LHCN-M2 (cell line): ENCODE measurements at places on chromosomes 12 and 14. TPM values are rescaled to one million over a fixed set of nuclear protein-coding genes. Genes with fewer than 3 reads are reported as not detected.
A peak's percentile ranks its signal among the peaks of the same experiment; 100 is the strongest.

SLC5A8 gene
- total RNA-seq: not detected in 2 replicates

EXD2 gene
- 12.7 and 14.5 TPM in 2 replicates for total RNA-seq

GRCh38 chr12:43786899-43787693 lies 19.0 kb downstream of the TWF1 start:
- peak; percentile 68 for DNase-seq

DNA sequence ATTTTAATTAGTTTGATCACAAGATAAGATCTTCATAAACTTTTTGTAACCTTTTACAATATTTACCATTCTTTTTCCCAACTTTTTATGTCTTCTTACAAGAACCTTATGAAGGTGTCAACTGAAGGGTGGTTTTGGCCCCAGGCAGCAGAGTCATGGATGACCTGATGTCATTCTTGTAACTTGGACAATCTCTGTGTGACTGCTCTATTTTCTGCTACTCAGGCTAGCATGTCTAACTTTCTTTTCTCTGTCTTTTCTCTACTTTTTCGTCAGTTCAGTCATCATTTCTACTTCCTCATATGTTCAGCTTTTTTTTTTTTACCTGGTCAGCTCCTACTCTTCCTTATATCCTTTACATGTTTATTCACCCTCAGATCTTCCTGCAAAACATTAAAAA lies 150.7 kb upstream of the PTPRQ start:
- no peak for DNase-seq

- DNase-seq: no peak
Observed at GRCh38 chr12:83434600-83434999, 747.9 kb downstream of the TMTC2 start.

GLS2 gene
- not detected in 2 replicates for total RNA-seq

- peak; percentile 54 for DNase-seq
Observed at GRCh38 chr12:25557830-25558436, 4.8 kb upstream of the LMNTD1 start.

- no peak for DNase-seq
Observed at GRCh38 chr12:92124689-92125029, 21.0 kb downstream of the BTG1 start.

DNA sequence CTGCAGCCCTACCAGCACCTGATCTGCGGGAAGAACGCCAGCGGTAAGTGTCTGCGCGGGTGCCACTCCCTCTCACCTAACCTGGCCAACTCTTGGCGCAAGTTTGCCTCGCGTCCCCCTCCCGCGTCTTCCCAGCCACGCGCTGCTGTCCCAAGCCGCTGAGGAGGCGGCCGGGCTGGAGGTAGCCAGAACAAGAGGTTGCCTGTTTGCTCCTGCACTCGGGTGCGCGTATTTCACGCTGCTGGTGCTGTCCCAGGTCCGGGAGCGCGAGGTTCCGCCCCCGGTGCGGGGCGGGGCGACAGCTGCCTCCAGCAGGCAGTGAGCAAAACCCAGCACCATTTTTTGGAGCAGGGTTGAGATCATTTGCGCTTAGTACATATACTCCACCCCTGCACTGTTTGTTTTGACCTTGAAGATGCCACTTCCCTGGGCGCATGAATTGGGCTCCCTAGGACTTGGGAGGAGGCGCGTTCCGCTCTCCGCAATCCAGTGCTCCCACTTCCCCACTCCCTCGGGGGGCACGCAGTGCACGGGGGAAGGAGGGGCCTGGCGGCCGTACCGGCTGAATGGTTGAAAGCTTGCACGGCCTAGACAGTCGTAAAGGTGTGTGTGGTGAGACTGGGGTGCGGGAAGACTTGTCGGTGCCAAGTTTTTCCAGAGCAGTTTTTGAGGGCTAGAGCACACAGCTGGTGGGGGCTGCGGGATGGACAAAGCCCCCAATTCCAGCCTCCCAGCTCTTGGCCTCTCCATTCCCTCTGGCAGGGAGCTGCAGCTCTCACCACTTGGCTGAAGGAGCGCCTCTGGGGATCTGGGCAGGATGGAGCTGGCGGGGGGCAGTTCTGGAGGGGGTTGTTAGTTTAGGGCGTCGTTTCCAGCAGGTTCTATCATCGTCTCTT lies 226.9 kb upstream of the CRY1 start:
- DNase-seq: no peak

OASL gene
- total RNA-seq: 4.3 and 4.5 TPM in 2 replicates

SRSF5 gene
- 118 and 126 TPM in 2 replicates for total RNA-seq

DNA sequence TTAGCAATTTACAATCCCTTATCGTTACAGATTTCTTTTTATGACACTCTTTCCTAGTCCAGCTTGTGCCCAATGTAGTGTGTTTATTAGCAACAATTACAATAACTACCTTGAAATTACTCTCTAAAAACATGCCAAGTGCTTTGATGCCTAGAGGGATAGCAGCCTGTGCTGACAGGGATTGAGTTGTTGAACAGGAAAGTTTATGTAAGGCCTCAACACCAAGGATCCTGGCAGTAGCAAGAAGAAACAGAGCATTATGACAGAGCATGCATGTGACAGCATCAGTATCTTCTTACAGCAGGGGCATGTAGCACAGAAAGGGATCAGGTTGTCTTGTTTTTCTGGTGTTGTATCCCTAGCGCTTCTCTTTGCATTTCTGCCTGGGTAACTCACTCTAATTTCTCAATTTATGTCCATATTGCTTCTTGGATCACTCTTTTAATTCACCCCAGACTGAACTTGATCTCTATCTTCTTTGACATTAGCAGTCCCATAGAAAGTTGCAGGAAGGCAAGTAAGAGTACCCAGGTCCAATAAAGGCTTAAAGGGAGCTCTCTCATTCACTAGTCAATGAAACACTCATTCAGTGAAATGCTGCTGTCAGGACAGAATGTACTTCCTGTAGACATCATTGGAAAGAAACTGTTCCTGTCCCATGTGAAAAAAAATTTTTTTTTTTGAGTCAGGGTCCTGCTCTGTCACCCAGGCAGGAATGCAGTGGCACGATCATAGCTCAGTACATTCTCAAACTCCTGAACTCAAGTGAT lies 220.0 kb upstream of the GRIP1 start:
- DNase-seq: no peak

- no peak for DNase-seq
Observed at GRCh38 chr12:71060426-71060825, 97.4 kb downstream of the TSPAN8 start.

KMT2D gene
- 22.6 and 26.9 TPM in 2 replicates for total RNA-seq

HRK gene
- not detected in 2 replicates for total RNA-seq

GRCh38 chr12:76670776-76671175 lies 93.1 kb upstream of the ZDHHC17 start:
- peak; percentile 76 for DNase-seq

FUT8 gene
- total RNA-seq: 41.2 and 52.9 TPM in 2 replicates

DNA sequence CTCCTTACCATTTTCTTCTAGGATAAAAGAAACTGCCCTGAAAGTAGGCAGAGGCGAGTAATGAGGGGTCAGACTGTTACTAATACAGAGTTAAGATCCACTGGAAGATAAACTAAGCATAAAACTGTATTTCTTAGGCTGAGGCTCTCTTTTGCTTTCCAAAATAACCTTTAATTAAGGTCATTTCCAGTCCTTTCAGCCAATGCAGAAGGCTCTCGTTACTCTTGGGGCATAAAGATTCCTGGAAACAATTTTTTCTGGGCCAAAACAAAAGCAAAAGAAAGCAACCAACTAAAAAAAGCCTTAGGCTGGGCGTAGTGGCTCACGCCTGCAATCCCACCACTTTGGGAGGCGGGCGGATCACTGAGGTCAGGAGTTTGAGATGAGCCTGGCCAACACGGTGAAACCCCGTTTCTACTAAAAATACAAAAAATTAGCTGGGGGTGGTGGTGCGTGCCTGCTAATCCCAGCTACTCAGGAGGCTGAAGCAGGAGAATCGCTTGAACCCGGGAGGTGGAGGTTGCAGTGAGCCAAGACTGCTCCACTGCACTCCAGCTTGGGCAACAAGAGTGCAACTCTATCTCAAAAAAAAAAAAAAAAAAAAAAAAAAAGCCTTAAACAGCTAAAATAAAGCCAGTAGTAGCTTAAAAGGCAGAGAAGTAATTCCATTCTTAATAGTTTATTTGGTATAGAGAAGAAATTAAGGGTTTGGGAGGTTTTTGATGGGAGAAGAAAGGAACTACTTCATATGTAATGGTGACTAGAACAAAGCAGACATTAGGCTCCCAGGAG lies 68.9 kb upstream of the STAC3 start:
- no peak for DNase-seq

DNA sequence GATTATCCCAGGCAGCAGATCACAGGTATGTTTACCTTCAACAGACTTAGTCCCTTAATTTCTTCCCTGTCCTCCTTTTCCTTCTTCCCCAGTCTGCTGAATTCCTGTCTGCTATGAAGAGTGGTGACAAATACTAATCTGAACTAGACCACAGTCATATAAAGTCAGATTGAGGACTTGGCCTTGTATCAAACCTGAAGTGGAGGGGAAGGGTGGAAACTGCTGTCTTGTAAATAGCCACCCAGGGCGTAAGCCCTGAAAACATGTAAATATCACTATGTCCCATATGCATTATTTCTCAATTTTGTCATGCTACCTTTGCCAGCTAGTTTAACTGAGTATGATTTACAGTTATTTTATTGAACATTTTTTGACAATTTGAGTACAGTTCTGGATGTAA lies 368.0 kb downstream of the CCDC91 start:
- DNase-seq: no peak

DNA sequence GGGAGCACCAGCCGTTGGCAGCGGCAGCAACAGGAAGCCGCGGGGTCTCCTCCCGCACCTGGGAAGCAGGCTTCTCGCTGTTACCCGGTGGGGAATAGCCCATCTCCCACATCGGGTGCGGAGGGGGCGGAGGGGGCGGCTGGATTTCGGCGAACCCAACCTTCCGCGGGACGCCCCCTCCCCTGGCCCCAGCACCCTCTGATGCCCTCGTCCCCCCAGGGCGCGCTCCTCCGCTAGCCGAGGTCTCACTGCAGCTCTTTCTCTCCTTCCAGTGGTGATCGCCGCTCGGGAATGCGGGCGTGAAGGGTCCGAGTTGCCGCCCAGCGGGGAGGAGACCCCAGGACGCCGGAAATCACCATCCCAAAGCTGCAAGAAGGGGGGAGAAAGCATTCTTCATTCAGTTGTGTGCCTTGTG lies 303 bp downstream of the SAMD4A start:
- no peak for DNase-seq

- no peak for DNase-seq
Observed at GRCh38 chr14:29587761-29588470, 339.7 kb downstream of the PRKD1 start.

CISTR gene
- total RNA-seq: not detected in 2 replicates

GRCh38 chr12:112549031-112549430 lies 130.3 kb downstream of the PTPN11 start:
- no peak for DNase-seq

DNA sequence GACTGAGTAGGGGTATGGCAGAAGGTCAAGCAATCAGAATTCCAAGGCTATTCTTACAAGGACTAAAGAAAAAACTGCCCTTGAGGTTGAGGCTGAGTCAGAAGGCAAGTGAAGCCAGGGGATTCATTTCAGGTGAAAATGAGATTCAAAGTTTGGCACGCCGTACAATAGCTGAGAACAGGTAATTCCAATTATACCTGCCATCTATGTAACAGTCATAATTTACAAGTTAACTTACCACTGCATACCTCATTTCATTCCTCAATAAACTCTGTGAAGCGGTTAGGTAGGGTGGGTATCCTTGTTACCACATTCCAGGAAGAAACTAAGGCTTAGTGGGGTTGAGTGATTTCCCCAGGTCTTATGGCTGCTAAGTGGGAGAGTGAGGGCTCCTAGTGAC lies 64.1 kb downstream of the STON2 start:
- no peak for DNase-seq

DNA sequence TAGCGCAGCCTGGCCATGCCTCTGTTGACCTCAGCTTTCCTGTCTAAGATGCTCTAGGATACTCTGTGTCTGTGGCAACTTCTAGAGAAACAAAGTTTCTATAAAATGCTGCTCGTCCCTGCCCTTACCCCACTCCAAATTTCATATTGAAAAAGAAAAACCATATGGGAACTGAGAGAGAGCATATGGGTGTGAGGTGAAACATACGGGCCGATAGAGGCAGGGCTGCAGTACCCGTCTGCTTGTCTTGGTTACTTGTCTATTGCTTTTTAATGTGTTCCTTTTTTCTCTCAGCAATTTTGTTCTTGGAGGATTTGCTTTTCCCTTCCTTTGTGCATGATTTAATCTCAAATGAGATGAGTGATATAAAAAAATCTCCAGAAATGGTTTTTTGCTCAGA lies 113.0 kb downstream of the SRGAP1 start:
- DNase-seq: no peak

GRCh38 chr12:25397001-25397400 lies 146.3 kb upstream of the KRAS start:
- DNase-seq: no peak

KERA gene
- total RNA-seq: not detected in 2 replicates

- no peak for DNase-seq
Observed at GRCh38 chr12:52486166-52487105, 6.6 kb downstream of the KRT6A start.

OR6C2 gene
- not detected in 2 replicates for total RNA-seq

DAO gene
- not detected in 2 replicates for total RNA-seq

GRCh38 chr12:49577589-49578315 lies 9.8 kb upstream of the MCRS1 start:
- no peak for DNase-seq

C14orf93 gene
- total RNA-seq: 4.0 and 8.6 TPM in 2 replicates

DNA sequence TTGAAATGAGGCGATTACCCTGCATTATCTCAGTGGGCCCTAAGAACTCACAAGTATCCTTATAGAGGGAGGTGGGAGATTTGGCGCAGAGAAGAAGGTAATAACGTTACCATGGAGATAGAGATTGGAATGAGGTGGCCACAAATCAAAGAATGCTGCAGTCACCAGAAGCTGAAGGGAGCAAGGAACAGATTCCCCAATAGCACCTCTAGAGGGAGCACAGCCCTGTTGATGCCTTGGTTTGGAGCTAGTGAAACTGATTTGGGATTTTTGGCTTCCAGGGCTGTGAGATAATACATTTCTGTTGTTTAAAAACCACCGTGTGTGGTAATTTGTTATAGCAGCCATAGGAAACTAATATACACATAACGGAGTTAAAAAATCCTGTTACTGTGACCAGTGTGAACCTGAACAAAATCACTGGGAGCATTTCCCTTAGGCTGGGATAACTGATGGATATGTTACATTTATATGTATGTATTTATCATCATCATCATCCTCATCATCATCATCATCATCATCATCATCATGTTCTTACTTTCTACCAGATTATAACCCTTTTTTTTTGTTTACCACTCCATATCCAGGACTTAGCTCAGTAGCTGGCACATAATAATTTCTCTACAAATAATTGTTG lies 100.3 kb downstream of the LIN7A start:
- peak; percentile 63 for DNase-seq

PTPRO gene
- 0.45 and 0.63 TPM in 2 replicates for total RNA-seq

DNA sequence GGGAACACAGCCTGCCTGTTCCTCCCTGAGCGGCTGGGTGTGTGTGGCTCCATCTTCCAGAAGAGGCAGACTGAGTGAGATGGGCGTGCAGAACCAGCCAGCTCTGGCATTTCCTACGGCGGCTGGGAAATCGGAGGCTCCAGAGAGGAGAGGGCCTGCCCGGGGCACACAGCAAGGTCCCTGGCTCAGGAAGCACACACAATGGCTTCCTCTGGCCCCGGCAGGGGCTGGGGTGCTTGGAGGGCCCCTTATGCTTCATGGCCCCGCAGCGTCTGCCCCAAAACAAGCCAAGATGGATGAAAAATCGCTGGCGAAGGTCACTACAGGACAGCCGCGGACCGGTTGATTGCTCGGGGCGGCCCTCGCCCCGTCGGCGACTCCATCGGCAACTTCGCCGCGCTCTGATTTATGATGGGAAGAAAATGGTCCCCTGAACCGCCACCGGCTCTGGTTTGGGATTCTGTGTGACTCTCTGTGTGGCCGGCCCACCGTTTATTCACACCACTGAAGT lies 191.5 kb upstream of the C14orf180 start:
- no peak for DNase-seq

GRCh38 chr12:10304161-10304574 lies 3.5 kb upstream of the KLRD1 start:
- peak; percentile 79 for DNase-seq

GRCh38 chr14:40093800-40094199 lies 661.6 kb upstream of the FBXO33 start:
- no peak for DNase-seq
